Stimulated activated CD4-positive, alpha-beta T cell treated with anti-CD3 and anti-CD28 coated beads, Interleukin-1b, Interleukin-23, amount 100 ng/mL, for 1 hour (primary cell): ENCODE measurements at places on chromosomes 16 and 17.

- no peak for DNase-seq
These were observed 66.7 kb downstream of the GTF3C1 start for GRCh38 chr16:27483088-27483437.

- no peak for DNase-seq
These were observed 200.4 kb downstream of the IRF8 start for GRCh38 chr16:86099326-86099725.

DNA sequence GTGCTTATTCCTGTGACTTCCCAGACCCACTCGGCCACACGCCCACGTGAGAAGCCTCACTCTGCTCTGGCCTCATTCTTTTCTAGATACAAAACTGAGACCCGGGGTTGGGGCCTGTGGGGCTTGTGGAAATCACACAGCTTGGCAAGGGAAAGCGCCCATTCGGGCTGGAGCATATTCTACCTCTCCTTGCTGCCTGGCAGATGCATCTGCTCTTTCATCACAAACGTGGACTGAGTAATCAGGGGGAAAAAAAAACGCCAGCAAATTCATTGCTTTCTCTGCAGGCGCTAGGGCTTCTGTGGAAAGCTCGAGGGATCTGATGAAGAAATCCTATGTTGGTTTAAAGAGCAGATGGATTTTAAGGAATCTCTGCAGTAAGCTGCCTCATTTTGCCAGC lies 44.4 kb downstream of the DNAH9 start:
- DNase-seq, result no peak

DNA sequence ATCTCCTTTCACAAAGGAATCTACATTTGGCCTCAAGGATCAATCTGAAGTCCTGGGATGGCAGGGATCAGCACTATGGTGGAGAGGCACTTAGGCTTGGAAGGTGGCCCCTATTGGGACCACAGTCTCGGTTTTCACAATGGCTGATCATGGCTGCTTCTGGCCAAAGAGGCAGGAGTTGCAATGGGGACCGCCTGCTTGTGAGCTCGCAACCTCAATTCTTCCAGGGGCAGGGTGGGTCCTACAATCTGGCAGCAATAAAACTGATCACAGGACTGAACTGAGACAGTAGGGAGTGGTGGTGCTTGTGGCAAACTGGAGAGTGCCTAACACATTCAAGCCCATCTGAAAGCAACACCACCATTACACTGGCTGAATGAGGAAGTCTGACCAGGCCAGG lies 83.1 kb downstream of the NETO2 start:
- no peak for DNase-seq

DNA sequence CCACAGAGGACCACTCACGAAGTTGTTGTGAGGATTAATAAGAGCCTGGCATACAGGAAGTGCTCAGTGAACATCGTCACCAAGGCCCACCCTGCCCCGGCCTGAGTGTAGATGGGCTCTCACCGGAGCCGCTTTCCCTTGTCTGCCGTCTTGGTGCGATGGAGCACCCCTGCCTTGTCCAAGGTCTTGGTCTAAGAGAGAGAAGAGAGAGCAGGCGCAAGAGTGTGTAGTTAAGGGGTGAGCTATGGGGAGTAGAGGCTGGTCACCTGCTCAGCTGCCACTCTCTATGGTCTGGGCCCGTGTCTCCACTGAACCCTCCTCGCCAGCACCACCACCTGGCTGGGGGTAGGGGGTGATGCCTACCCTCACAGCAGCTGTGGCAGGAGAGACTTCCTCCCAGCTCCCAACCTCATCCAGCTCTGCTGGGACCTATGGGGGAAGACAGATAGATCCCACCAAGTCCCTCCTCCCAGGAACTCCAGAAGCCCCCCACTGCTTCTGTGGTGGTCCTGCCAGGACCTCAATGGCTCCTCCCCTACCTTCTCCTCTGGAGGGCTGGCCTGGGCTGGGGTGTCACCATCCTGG lies 28.7 kb downstream of the ARHGAP27 start:
- no peak for DNase-seq

DNA sequence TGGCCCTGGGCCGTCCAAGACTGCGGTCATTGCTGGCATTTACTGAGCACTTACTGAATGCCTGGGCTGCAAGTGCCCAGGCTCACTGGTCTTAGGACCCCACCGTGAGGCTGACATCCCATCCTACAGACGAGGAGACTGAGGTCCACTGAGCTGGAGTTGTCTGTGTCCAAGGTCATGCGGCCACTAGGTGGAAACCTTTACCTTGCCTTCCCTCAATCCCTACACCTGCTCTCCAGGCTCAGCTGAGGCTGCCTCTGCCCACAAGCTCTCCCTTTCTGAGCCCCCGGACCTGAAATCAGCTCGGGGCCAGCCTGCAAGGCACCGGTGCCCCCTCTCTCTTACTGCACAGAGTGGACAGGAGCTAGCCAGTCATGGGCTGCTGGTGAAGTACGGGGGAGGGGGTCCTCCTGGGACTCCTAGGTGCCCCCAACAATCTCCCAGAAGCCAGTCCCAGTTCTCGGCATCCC lies 1.5 kb downstream of the CASKIN1 start:
- DNase-seq, result no peak

DNA sequence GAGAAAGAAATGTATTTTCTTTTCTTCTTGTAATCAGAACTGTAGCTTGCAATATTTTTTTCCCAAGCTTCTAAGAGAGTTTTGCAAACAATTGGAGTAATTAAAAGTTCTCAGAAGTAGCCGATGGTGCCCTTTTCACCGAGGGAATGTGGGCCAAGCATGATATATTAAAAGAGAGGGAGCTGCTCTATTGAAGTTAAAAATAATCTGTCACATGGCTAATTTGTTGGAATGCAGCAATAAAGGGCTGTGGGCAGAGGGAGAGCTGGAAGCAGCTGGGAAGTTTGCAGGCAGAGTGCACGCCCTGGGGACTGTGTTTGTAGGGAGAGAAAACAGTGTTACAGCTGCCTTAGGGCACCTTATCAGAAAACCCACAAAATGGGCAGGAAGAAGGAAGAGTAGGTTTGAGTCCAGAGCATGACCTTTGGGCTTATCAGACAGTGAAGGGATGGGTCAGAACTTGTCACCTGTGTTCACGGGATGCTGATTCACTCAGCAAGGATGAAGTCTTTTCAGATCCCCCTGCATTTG lies 18.5 kb upstream of the TERF2 start:
- DNase-seq, result no peak

GRCh38 chr17:68089881-68090280 lies 54.3 kb downstream of the KPNA2 start:
- no peak for DNase-seq

GRCh38 chr17:15422392-15422965 lies 44.9 kb downstream of the CDRT4 start:
- no peak for DNase-seq
